ENCODE measurements at places on chromosomes 3 and 15.
A peak's percentile ranks its signal among the peaks of the same experiment; 100 is the strongest.

GRCh38 chr15:67120839-67121643, 55.6 kb downstream of the SMAD3 start:
- DNase-seq, result peak; percentile 80

DNA sequence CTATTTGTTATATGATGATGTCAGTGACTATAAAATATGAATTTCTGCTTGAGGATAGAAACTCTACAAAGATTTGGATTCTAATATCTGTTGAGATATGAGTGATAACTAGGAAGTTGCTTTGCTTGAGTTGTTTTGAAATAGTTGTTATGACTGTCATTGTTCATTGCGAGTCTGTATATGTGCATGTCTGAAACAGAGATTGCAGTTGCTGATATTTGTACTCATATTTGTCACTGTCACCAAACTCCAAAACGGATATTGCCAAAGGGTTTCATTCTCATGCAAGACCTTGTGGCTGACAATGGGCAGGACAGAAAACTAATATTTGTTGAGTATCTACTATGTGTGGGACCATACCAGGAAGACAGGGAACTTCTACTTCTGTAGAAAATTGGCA, 240.2 kb downstream of the CD47 start:
- DNase-seq, result no peak

GRCh38 chr3:16828815-16829214, 55.9 kb upstream of the PLCL2 start:
- DNase-seq, result peak; percentile 46

GRCh38 chr15:93482731-93483130, 393.7 kb upstream of the RGMA start:
- DNase-seq, result no peak

DNA sequence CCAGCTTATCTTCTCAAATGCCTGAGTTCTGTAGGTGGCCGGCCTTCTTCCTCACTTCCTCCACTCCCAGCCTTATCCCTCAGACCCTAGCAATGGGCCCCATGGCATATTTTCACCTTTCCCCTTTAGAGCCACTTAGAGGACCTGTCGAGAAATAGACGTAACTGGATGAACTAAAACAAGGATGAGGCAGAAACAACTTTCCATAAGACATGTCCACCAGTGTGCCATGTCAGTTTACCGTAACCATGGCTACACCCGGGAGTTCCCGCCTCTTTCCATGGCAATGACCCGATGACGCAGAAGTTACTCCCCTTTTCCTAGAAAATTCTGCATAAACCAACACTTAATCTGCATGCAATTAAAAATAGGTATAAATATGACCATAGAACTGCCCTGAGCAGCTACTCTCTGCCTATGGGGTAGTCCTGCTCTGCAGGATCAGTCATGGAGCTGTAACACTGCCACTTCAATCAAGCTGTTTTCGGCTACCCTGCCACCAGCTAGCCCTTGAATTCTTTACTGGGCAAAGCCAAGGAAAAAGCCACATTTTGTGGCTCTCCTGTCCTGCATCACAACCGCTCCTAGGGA, 55.1 kb upstream of the ZBTB38 start:
- DNase-seq, result no peak

- DNase-seq, result no peak
Measured at GRCh38 chr3:46060551-46060950, 33.3 kb upstream of the XCR1 start.

DNA sequence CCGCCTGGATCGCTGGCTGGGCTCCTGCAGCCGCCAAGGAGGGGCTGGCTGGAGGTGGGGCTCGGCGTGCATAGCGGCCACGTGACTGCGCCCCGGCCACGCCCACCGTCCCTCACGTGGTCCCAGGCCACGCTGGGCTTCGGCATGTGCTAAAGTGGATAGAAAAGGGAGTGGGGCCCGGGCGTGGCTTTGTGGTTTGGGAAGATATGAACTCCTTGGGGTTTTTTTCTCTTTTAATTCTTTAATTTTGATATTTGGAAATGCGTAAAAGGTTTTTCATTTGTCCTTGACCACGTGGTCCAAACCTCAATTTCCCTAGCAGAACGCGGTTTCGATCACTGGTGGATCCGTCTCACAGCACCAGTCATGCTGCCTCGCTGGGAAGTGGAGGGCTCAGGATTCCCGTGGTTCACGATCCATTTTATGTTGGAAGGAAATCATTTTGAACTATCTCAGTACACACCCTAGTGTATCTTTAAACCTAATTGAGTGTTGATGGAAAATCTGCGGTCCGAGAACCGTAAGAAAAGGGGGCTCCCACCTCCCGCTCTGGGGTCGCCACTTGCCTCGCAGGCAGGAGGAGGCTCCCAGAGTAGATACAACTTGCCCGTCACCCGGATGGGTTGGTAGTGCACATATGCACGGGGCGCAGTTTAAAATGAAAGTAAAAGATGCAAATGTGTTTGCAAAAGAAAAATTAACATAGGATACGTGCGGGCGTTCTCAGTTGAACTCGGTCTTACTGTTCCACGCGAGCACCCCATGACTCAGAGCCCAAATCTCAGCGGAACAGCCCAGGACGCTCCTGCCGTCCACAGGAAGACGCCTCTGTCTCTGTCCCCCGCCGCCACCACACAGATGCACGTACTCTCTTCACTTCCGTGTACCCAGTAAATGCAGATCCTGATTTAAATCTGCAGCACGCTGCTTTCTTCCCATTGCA, 141.9 kb downstream of the PGPEP1L start:
- peak; percentile 64 for DNase-seq

DNA sequence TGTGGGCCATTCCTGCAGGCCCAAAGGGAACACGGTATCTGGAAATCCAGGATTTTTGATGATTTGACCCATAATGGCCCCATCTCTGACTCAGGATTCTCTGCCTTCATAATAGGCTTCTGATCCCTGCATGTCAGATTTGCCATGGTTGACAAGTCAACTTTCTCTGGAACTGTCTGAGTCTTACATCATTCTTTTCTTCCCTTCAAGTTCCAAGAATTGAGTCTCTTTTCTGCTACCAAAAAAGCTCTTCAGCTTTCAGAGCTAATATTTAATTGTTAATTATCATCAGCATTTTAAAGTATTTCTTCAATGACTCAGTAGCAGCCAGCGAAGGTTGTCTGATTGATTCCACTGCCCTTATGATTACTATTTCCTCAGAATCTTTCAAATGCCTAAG, 244.4 kb upstream of the COL8A1 start:
- DNase-seq, result no peak

GRCh38 chr15:101193120-101193644, 58.7 kb downstream of the CHSY1 start:
- DNase-seq, result no peak

GRCh38 chr15:35557544-35557943, 11.6 kb upstream of the DPH6 start:
- no peak for DNase-seq

- peak; percentile 40 for DNase-seq
Measured at GRCh38 chr15:80999623-81000036, 1.1 kb upstream of the TLNRD1 start.

DNA sequence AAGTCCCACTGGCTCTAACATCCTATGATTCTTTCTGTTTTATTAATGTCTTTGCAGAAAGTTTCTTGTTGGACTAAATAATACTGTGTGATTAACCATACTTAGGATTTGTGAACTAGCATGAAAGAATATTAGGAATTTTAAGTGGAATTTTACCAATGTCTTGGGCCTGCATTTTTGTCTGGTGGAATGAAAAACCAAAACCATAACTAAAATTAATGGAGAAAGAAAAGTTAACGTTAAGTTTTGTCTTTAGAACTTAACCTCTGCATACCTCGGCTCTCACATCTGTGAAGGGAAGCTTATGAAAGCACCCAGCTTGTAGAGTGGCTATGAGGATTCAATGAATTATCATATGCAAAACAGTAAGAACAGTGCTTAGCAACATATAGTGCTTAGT, 6.5 kb downstream of the FBN1 start:
- no peak for DNase-seq

- no peak for DNase-seq
Measured at GRCh38 chr3:73215281-73215680, 153.8 kb downstream of the EBLN2 start.

- DNase-seq, result no peak
Measured at GRCh38 chr3:127195417-127195816, 2.5 kb downstream of the PRR23E start.

DNA sequence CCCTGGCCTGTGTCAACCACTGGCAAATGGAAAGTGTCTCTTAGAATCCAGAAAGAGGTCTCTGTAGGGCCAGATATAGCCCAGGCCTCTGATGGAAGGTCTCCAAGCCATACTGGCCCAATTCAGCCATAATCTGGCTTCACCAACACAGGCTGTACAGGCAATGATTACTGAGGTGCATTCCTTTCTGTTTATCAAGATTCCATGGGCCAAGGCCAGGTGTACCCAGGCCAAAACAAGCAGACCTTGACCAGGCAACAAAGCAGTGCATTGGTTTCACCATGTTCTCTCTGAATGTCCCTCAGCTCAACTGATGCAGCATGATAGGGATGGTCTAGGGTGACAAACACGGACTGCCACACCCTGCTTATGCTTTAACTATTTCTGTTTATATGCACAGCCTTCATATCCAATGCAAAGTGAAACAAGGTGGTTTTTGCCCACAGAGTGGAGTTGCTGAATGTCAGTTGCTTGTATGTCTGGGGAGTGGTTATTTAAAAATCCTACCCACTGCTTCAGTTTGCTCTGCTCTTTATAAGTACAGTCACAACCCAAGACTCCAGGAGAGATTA, 25.2 kb downstream of the CCNL1 start:
- no peak for DNase-seq

GRCh38 chr15:85615930-85616329, 178.8 kb downstream of the KLHL25 start:
- DNase-seq, result no peak

GRCh38 chr3:159879146-159879545, 109.5 kb upstream of the IL12A start:
- DNase-seq, result no peak

GRCh38 chr15:94236608-94237007, 5.2 kb downstream of the MCTP2 start:
- no peak for DNase-seq

- DNase-seq, result no peak
Measured at GRCh38 chr3:152556731-152557254, 278.1 kb upstream of the P2RY1 start.

DNA sequence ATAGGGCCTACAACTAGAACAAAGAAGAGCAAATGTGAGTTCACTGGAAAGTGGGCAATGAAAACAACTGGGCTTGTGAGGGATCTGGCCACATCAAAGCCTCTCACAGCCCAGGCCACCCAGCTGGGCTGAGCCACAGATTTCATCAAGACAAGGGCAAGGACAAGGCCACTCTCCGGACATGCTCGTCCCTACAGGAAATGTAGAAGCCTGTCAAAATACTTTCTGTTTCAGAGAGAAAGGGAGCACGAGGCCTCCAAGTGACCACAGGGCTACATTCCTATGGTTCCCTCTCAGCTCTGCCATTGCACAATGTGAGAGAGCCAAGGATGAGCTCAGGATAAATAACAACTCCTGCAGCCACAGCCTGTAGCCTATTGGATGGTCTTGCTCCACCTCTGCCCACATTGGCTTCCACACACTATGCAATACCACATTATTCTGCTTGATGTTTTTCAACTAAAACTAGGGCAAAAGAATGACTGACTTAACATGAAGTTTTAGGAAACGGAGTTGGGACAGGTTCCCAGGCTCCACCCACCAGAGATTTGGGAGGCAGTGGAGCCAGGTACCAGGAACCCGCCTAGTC, 12.1 kb downstream of the TBC1D2B start:
- DNase-seq, result no peak

DNA sequence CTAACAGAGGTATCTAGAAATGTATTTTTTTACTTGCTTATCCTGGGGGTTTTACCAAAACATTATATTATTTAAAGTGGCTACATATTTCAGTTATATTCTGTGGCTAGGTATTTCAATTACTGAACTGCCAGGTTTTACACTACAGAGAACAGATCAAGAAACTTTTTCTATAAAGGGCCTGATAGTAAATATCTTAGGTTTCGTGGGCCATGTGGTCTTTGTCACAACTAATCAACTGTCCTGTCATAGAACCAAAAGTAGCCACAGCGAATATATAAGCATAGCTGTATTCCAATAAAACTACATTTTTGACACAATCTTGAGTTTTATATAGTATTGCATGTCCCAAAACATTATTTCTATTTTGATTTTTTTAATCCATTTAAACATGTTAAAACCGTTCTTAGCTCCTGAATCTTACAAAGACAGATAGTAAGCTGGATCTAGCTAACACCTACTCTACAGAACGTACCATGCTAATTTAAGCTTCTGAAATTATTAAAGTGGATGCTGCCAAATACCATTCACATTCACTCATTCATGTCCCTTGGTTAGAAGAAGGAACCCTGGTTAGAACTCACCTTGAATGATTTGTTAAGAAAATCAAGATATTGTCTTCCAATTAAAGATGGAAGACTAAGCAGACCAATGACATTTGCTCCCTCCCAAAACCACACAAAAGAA, 118.2 kb upstream of the TGFBR2 start:
- no peak for DNase-seq

- DNase-seq, result no peak
Measured at GRCh38 chr3:126525853-126526667, 2.1 kb downstream of the CHST13 start.

GRCh38 chr3:105505170-105505569, 138.5 kb downstream of the ALCAM start:
- DNase-seq, result no peak

DNA sequence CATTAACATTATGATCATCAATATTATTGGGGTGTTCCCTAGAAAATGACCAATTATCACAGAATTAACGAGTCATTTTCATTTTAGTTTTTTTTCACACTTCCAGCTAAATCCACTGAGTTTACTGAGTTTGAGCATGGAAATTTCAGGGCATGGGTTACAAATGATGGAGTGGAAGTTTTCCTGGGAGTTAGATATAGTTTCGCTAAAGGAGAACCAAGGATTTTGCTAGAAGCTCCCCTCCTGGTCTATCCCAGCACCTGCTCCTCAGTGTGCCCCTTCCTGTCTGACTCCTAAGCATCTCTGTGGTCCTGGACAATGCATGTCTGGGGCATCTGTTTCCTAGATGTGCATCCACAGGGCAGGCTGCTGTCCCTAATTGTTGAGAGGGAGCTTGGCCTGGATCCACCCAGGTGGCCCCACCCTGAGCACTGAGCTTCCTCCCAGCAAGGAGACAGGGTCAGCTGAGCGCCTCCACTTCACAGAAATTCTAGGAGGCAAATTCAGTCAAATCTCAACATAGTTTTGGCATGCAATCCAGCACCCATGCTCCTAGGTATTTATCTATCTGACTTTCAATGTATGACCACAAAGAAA, 102.3 kb upstream of the GOLGA6L6 start:
- DNase-seq, result no peak

GRCh38 chr3:62415312-62415801, 42.0 kb upstream of the FEZF2 start:
- DNase-seq, result no peak

DNA sequence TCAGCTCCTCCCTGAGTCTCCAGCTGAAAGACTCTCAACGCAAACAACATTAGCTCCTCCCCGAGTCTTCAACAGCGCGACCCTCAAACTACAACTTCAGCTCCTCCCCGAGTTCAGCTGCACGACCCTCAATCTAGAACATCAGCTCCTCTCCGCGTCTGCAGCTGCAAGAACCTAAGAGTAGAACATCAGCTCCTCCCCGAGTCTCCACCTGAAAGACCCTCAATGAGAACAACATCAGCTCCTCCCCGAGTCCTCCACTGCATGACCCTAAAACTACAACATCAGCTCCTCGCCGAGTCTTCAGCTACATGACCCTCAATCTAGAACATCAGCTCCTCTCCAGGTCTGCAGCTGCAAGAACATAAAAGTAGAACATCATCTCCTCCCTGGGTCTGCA, 78.3 kb downstream of the TFRC start:
- DNase-seq, result no peak
